Fibroblast of skin of left quadriceps (primary cell): ENCODE measurements at places on chromosomes 6 and 20.

GRCh38 chr6:42241915-42242314 lies 24.3 kb upstream of the MRPS10 start:
- no peak for DNase-seq

GRCh38 chr6:107533415-107534059 lies 43.6 kb downstream of the SOBP start:
- DNase-seq: no peak

DNA sequence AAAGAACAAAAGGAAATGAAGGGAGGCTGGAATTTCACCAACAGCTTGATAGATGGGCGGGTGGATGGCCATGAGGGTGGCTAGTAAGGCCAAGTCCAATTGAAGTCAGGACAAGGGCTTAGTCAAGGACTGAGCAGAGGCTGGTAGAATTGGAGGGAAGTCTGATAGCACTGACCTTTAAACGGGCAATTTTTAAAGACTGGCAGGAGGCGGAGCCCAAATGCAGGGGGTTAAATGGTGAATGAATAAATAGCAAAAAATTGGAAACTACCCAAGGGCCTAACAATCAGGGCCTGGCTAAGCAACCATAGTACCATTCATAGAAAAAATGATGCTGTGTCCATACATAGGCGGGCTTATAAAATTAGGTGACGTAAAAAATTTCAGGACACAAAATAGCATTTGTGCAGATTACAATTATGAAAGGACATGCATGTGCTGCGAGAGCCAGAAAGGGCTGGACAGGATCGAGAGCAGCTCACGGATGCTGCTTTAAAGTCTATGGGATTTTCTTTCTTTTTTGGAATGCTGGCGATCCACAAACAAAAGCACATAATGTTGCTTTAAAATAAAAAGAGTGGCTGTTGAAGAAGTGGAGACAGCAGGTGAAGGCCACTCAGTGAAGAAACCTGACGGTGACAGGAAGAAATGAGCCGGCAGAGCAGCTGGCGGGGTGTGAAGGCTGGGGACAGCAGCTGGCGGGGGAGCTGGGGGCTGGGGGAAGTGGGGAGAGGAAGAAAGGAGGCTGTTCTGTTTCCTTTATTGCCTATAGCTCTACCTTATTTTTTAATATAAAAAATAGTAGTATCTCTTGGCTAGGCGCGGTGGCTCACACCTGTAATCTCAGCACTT lies 42.8 kb upstream of the TAF8 start:
- no peak for DNase-seq

DNA sequence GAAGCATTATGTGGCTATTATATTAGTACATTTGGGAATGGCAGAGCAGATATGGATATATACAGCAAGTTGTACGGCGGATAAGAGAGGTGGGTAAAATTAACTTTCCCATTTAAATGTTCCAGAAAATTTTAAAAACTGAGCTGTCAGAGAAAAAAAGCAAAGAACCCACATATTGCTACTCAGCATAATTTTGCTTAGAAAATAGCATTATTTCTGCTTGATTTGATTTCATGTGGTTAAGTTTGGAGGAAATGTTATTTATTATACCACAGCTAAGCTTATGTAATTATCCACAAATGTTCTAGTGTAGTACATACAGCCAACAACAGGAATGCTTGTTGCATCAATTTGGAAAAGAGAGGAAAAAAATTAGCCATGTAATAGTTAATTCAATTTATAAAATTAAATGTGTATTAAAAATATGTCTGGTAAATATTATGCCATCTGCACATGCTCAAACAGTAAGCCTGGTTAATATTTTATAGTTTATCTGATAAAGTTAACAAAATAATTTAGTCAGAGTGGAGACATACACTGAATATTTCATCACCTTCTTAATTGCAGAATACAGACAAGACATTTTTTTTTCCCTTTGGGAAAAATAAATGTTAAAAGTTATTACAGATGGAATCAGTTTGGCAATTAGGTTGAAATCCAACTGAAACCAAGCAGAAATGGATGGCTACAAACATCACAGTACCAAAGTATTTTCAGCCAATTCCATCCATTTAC lies 172.1 kb upstream of the ID4 start:
- DNase-seq: peak; percentile 45

GRCh38 chr6:47852727-47853126 lies 70.9 kb downstream of the OPN5 start:
- DNase-seq: no peak

GRCh38 chr6:83055366-83055964 lies 10.2 kb downstream of the UBE3D start:
- DNase-seq: no peak

DNA sequence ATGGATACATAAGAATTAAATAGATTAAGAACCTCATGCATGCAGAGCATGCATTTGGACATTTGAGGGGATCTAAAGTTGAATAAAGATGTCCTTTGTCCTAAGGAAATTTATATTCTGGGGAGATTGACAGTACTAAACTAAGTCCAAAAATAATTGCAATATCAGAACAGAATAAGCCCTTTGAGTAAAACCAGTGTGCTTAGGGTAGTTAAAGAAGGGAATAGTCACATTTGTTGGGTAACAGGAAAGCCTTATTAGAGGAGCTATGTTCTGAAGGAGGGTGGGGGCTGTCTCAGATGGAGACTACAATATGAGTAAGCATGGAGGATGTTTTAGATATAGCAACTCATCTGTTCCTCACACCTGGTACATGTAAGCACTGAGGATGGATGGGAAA lies 35.8 kb downstream of the CDC5L start:
- no peak for DNase-seq

DNA sequence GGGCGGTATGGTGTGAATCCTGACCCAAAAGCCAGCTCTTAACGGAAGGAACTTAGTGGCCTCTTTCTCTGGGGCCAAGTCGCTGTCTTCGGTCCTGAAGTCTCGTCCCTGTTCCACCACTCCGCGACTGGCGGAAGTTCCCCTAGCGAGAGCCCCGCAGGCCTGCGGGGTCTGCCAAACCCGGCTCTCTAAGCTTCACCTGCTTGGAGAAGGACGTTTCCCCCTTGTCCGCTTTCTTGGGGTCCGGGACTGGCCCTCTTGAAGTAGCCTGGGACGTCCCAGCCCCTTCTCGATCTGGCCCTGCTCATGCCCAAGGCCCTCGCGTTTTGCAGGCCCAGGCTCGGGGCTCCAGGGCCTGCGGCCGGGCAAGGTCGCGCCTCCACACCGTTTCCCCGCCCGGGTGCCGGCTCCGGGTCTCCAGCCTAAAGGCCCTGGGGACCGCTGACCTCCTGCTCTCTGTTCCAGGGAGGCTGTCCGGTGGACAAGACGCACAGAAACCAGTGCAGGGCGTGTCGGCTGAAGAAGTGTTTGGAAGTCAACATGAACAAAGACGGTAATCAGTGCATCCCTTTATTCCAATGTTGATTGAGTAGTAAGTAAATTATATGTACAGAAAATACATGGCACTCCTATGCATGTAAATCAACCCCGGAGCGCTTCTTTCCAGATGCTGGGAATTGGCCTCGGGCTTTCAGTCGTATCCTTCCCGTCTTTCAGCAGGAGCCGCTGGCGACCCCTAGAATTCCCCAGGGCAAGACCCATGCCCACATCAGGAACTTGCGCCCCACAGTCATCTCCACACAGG lies 8.8 kb downstream of the NR2E1 start:
- no peak for DNase-seq

GRCh38 chr20:34075647-34076046 lies 36.4 kb downstream of the EIF2S2 start:
- DNase-seq: no peak

- DNase-seq: no peak
Measured at GRCh38 chr20:2688041-2688591, 4.5 kb upstream of the EBF4 start.

DNA sequence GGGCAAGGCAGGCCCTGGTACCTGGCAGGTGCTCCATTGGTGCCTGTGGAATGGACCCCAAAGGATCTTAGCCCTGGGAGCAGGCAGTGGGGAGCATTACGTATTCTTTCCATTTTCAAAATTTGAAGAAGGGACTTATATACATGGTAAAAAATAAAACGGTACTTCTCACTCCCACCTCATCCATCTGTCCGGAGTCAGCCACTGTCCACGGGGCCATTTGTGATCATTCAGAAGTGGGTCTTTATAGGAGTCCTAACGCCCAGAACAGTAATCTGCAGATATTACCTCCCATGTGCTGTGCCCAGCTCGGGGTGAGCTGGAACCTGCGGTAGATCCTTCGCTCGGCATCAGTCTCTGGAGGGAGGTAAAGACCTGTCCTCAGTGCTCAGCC lies 110.4 kb downstream of the SYCP2 start:
- DNase-seq: no peak

DNA sequence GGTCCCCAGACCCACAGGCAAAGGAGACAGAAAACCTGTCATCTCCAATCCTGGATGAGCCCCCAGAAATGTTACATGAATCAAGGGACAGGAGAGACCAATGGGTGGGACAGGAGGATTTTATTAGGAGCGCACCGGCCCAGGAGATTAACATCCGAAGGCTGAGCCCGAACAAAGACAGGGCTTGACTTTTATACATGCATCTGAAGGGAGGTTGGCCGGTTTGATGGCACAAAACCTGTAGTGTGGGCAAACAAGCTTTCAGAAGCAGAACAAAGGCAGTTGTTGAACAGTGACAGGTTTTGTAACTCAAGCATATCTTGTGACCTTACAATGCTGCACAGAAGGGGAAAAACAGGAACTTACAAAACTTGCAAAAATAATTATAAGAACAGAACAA lies 83.9 kb upstream of the GPR6 start:
- DNase-seq: no peak

GRCh38 chr6:146851837-146852236 lies 253.1 kb downstream of the ADGB start:
- DNase-seq: peak; percentile 80

- no peak for DNase-seq
Measured at GRCh38 chr6:164283574-164283973, 869.1 kb downstream of the QKI start.
